AG10803 (cell line): ENCODE measurements at places on chromosomes 3 and 15.

- DNase-seq, result no peak
Observed at GRCh38 chr3:112646623-112647022, 5.7 kb upstream of the CCDC80 start.

GRCh38 chr15:31557899-31558298 lies 231.3 kb downstream of the KLF13 start:
- peak; percentile 66 for DNase-seq

DNA sequence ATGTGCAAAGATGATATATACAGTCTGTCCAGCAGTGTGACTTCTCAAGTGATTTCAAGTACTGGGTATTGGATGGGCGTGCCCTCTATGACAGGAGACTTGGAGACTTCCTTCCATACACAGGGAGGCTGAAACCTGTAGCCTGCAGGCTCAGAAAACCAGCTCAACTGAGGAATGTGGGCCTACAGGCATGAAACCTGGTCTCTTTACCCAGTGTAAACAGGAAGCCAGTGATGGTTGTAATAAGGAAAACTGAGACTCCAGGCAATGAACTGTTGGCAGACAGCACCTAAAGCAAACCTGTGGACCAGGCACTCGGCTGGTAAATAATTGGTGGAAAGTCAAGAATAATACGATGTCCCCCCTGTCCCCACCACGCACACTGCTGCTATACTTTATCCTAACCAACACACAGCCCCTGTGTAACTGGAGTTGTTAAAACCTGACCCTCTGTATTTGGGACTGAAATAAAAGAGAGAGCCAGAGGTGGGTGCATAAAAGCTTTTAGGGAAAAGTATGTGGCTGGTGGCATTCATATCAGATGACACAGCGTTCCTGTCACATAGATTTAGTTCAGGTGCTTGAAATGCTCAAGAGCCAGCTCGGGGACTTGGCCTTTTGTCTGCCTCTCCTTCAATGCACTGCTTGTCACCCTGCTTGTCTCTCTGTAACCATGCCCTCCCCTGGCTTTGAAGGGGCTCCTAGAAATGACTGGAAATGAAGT lies 144.7 kb downstream of the TPRG1 start:
- DNase-seq, result no peak

GRCh38 chr15:35522061-35522460 lies 23.9 kb downstream of the DPH6 start:
- no peak for DNase-seq
